ENCODE measurements at places on chromosomes 7 and 10.

GRCh38 chr10:118028619-118029018 is 18.1 kb downstream of the RAB11FIP2 start:
- no peak for DNase-seq

GRCh38 chr10:88073682-88074081 is 210.3 kb downstream of the PTEN start:
- no peak for DNase-seq

DNA sequence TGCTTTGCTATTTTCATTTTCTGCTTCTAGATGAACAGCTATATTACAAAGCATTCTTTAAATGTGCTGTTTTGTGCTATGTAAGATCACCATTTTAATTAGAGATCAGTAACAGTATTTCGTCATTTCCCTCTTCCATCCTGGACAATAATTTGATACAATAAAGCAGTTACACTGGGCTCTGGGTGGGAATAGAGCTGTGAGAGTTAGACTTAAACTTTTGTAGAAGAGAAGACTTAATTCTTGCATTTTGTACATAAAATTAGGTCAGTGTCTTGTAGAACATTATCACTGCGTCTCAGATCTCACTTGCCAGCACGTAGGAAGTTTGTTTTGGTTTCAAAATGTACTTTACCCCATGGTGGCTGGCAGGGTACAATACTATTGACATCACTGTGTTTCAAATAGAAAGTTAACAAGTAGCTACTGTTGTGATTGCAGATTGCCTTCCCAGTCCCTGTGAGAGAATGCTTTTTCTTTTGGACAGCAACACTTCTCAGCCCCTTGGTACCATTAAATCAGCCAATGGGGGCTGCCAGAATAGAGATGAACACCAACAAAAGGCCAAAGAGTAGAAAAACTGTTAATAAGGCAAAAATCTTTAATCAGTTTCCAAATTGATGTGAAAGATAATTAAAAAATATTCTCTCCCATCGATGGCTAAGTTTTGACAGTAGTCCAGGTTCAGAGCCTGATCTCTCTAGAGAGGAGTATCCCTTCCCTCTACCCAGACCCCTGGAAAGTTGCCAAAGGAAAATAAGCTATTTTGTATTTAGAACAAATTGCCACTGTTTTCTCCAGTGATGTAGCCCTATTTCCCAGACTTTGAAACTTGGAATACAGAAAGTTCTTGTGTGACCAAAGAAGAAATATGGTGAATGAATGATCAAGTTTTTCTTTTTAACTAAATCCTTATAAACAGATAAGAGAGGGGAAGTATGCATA is 35.1 kb downstream of the SMNDC1 start:
- DNase-seq, result no peak

DNA sequence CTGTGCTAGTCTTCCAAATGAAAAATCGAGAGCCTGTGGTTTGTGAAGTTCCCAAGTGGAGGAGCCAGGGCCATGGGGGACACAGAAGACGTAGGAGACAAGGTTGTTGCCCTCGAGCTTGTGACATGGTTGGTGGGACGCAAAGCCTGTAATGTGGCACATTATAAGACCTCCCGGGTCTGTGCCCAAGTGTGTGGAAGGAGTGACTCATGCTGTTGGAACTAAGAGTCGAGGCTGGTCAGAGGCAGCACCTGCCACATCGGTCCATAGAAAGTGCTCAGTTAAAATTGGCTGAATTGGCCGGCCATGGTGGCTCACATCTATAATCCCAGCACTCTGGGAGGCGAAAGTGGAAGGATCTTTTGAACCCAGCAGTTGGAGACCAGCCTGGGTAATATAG is 27.0 kb upstream of the PODXL start:
- DNase-seq, result no peak

GRCh38 chr7:132618271-132618955 is 42.1 kb upstream of the PLXNA4 start:
- no peak for DNase-seq

- no peak for DNase-seq
Measured at GRCh38 chr7:120959929-120960484, 9.4 kb downstream of the ING3 start.

- DNase-seq, result peak; percentile 68
Measured at GRCh38 chr10:124992462-124993344, 50.8 kb downstream of the ZRANB1 start.

DNA sequence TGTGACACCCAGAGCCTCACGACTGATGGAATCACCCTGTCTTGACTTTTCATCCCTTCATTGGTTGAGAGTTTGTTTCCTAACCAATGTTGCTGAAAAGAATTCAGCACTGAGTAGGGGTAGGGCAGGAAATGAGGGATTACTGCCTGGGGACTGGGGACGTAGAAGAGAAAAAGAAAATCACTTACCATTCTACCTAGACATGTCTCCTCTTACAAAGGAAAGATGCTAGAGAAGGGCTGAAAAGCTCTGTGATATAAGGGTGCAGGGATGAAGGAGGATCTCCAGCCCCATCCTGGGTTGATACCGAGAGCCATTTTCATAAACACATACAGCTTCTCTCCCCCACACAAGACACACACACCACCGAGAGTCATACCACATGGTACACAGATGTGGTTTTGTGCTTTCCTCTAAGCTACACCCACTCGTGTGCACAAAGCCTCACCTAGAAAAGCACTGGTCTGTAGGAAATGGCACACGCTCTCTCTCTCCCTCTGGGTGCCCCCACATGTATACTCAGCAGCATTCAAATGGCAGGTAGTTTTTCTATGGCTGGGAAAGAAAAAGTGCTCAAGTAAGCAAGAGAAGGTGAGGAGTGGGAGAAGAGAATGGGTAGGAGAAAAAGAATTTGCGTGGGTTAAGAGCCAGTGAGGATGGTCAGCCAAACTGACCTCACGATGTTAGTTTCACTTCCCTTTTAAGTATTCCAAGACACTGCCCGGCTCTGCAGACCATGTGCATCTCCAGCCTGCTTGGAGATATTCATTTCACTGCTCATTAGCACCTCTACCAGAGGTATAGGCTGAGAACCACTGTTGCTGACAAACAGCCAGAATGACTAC is 85.8 kb downstream of the CALD1 start:
- no peak for DNase-seq

DNA sequence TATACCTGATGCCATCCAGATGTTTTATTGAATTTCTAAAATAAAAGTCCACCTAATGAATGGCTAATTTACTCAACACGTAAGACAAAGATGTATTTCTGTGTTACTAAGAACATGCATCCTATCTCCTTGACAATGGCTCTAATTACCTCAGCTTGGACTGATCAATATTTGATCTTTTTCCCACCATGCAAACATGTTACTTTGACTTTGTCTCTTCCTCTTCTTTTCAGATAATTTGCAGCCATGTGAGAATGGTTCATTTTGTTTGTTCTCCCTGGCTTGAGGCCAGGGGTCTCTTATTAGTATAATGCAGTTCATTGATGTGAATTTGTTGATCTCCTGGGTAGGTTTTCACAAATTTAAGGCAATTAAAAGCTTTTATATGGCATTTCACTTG is 302.1 kb downstream of the ADK start:
- no peak for DNase-seq

DNA sequence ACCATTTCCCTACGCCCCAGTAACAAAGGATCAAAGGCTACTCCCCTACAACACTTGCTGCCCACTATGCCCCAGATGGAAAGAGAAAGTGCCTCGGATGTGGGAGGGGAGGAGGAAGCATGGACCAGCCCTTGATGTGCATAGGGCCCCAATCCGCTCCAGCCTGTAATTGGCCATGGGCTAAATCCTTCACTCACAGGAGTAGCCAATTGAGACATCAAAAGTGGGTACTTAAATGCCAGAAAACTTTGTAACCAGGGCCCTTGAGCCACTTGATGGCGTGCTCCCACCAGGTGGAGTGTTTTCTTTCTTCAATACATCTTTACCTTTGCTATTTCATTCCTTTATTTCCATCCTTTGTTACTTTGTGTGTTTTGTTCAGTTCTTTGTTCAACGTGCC is 500.5 kb upstream of the LRRN3 start:
- peak; percentile 15 for DNase-seq

- no peak for DNase-seq
Measured at GRCh38 chr10:77214799-77215198, 422.8 kb downstream of the KCNMA1 start.

DNA sequence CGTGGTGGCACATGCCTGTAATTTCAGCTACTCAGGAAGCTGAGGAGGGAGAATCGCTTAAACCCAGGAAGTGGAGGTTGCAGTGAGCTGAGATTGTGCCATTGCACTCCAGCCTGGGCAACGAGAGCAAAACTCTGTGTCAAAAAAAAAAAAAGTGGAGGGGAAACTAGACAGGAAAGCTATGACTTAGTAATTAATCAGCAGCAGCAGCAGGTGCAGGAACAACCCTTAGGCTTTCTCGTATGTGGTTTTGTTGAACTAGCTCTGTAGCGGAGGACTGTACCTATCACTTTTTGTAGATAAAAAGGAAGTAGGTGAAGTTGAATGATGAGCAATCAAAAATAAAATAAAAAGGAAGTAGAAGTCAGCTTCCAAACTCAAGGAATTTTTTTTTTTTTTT is 76.9 kb upstream of the KMT2C start:
- DNase-seq, result no peak

Measured in T47D (cell line).